Ammon's horn (tissue), 1 donor: ENCODE measurements at places on chromosomes 16 and 17.
A peak's percentile ranks its signal among the peaks of the same experiment; 100 is the strongest.

GRCh38 chr16:3328643-3329042, 23.3 kb downstream of the ZNF75A start:
- DNase-seq: no peak

- no peak for DNase-seq
Measured at GRCh38 chr16:56532714-56533113, 12.9 kb upstream of the BBS2 start.

DNA sequence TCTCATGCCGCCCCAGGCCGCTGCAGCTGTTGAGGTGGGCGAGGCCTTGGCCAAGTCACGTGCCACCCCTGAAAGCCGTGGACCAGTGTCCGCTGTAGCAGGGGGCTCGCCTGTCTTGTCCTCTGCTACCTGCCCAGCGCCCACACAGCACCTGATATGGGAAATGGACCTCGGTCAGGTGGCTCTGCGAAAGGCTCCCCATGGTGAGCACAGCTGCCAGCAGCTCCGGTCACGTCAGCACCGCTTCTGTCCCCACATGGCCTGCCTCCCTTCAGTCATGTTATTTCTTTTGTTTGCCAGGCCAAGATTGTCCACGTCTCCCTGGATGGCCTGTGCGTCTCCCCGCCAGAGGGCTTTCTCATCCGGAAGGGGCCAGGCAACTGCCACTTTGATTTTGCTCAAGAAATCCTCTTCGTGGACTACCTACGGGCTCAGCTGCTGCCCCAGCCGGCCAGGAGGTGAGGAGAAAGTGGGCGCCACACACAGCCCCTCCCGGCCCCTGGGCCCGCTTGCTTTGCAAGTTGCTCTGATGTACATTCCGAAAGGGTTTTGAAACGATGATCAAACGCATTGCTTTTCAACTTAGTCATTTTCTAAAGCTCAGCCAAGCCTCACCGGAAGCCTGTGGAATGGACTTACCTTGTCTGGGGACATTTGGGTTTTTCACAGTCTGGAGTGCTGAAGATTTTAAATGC, 219.8 kb downstream of the KATNIP start:
- no peak for DNase-seq

GRCh38 chr17:35740997-35741931, 9.8 kb downstream of the RASL10B start:
- DNase-seq: no peak

DNA sequence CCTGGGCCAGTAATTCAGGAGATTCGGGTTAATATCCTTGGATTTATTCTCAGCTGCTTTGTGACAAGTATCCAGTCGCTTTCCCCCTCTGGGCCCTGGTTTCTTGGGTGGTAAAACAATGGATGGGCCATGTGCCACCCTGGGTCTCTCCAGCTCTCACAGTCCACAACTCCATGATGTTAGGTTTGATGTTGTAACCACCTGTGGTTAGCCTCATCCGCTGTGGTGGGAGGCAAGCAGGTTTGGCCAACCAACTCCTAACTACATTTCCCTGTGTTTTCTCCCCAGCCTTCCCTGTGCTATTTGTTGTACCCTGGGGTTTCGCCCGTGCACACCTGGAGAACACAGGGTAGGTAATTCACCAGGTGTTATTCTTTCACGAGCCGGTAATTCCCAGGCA, 35.1 kb downstream of the GLP2R start:
- no peak for DNase-seq

DNA sequence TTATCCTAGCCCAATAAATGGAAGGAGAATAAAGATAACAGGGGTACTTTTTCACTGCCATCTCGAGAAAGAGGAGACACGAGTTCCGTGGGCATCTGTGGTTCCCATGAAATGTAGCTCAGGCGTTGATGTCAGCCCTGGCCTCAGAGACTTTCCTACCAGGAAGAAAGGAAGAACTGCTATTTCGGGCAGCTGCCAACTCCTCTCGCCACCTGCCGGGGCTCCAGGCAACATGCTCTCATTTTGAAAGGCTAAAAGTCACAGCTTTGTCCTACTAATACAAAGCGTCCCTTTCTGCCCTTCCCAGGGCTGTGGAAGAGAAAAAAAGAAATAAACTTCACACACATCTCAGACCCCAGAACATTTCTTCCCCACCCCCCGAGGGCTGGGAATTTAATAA, 65.8 kb downstream of the DHRS7C start:
- DNase-seq: peak; percentile 55
